ENCODE measurements at places on chromosomes 4 and X. TPM values are rescaled to one million over a fixed set of nuclear protein-coding genes. Genes with fewer than 3 reads are reported as not detected.
A peak's percentile ranks its signal among the peaks of the same experiment; 100 is the strongest.

GRCh38 chr4:82071951-82072350, 301.8 kb downstream of the HNRNPD start:
- H3K27me3 ChIP-seq, result no peaks in the 10 kb centered on the region
- no peak overlapping the region for H3K27ac ChIP-seq
- DNase-seq, result no peak

GRCh38 chr4:76061982-76062381, 12.5 kb upstream of the ART3 start:
- no peak overlapping the region for H3K4me3 ChIP-seq
- DNase-seq, result no peak
- H3K4me1 ChIP-seq, result peaks cover 20% of the 10 kb centered on the region
- no peaks in the 10 kb centered on the region for H3K27me3 ChIP-seq

Gene TLR7
- 0.07 TPM for polyA plus RNA-seq

GRCh38 chr4:156953951-156954350, 17.6 kb downstream of the PDGFC start:
- peaks cover 77% of the 10 kb centered on the region for H3K4me1 ChIP-seq
- no peaks in the 10 kb centered on the region for H3K27me3 ChIP-seq
- H3K36me3 ChIP-seq, result no peaks in the 10 kb centered on the region
- no peak overlapping the region for H3K4me3 ChIP-seq
- DNase-seq, result no peak

DNA sequence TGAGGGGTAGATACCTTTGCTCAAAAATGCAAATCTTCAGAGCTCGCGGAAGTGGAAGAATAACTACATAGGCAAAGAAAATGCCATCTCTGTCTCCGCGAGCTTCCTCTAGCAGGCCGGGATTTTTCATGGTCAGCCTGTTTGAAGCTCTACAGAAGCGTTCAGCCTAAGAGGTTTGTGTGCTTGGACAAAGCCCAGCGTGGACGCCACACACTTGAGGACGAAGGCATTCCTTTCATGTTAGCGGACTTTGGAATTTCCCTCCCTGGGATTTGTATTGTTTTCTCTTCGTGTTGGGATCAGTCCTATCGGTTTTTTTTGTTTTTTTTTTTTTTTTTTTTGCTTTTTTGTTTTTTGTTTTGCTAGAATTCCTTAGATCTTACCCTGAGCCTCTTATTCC, 53.7 kb downstream of the SMIM31 start:
- DNase-seq, result no peak
- H3K4me1 ChIP-seq, result no peaks in the 10 kb centered on the region
- H3K27me3 ChIP-seq, result no peaks in the 10 kb centered on the region
- H3K4me3 ChIP-seq, result no peak overlapping the region
- H3K27ac ChIP-seq, result no peak overlapping the region

Gene SLC4A4
- polyA plus RNA-seq, result 1.3 TPM

Gene ODAM
- 0.03 TPM for polyA plus RNA-seq

GRCh38 chrX:129318375-129318774, 204.9 kb downstream of the SMARCA1 start:
- DNase-seq, result no peak
- no peaks in the 10 kb centered on the region for H3K27me3 ChIP-seq
- no peaks in the 10 kb centered on the region for H3K36me3 ChIP-seq
- no peak overlapping the region for H3K27ac ChIP-seq
- no peaks in the 10 kb centered on the region for H3K4me1 ChIP-seq

DNA sequence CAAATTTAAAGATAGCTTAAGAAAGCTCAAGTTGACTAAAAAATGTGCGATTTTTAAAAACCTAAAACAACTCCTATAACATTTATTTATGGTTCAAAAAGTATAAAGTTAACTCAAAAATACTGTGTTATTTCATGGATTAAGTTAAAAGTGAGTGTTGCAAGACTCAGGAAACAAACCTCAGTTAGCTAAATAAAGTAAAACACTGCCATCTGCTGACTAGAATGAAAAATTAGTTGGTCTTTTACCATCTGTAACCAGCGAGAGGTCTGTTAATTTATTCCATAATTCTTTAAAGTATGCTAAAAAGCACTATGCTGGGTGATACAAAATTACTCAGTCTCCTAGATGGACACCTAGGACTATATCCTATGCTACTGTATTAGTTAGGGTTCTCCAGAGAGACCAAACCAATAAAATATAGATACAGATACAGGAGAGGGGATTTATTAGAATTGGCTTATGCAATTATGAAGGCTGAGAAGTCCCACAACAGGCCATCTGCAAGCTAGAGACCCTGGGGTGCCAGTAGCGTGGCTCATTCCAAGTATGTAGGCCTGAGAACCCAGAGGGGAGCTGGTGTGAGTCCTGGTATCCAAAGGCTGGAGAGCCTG, 4.9 kb upstream of the WDFY3 start:
- H3K4me3 ChIP-seq, result no peak overlapping the region
- H3K4me1 ChIP-seq, result peaks cover 4% of the 10 kb centered on the region
- no peak for DNase-seq
- H3K27ac ChIP-seq, result no peak overlapping the region
- H3K27me3 ChIP-seq, result no peaks in the 10 kb centered on the region
- no peaks in the 10 kb centered on the region for H3K36me3 ChIP-seq

DNA sequence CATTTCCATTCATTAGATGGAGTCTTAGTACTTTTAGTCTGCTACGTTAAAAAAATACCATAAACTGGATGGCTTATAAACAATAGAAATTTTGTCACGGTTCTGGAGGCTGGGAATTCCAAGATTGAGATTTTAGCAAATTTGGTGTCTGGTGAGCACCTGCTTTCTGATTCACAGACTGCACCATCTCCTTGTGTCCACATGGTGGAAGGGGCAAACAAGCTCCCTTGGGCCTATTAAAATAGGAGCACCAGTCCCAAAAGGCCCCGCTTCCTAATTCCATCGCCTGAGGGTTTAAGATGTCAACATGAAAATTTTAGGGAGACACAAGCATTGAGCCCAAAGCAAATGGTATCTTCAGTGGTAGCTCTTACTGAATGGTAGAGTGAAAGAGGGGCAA, 120.5 kb upstream of the MAP9 start:
- DNase-seq, result no peak
- peak overlapping the region; percentile 52 for H3K4me3 ChIP-seq

DNA sequence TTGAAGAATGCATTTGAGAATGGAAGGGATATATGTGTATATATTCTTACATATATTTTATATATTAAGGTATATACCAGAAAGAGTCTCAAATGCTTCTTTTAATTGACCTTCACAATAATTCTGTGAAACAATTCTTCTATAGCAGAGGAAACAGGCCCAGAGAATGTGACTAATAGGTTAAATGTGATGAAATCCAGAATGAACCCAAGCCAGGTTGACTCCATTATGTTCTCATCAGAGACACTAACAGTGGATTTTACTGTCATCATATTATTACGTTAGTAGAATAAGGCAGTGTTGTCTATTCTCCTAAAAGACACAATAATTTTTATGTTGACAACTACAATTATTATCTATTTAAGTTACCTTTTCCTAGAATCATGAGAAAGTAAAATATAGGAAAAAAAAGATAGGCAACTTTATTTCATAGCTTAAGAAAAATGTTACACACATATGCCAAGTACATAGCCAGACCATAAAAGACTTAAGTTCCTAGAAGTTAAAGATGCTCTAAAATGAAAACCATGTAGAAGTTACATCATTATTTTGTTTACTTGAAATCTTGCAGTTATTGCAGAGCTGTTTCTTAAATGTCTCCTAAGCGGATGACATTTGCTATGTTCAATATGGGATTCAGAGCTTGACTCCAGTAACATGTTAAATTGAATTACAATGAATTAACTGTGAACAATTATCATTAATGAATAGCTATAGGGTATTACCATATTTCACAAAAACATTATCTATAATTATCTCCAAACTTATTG, 56.2 kb upstream of the ANKRD50 start:
- no peaks in the 10 kb centered on the region for H3K27me3 ChIP-seq
- H3K27ac ChIP-seq, result no peak overlapping the region
- DNase-seq, result no peak
- H3K36me3 ChIP-seq, result no peaks in the 10 kb centered on the region
- no peak overlapping the region for H3K4me3 ChIP-seq

DNA sequence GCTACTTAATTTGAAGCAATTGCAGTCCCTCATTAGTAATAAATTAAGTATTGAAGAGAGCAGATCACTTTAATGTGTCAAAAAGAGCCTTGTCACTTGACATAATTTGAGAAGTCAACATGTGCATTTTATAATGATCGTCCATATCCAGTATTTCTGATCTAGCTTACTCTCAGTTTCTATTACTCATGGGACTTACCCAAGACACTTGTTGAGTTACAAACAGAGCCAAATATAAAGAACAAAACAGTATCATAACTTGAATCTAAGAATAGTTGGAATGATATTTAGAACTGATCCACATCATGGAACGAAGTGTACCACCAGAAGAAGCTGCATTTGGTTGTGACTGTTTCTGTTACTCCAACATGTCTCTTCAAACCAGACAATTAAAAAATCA, 54.7 kb downstream of the SLITRK4 start:
- no peak overlapping the region for H3K27ac ChIP-seq
- H3K4me1 ChIP-seq, result no peaks in the 10 kb centered on the region
- no peak overlapping the region for H3K4me3 ChIP-seq
- DNase-seq, result no peak
- H3K36me3 ChIP-seq, result no peaks in the 10 kb centered on the region

DNA sequence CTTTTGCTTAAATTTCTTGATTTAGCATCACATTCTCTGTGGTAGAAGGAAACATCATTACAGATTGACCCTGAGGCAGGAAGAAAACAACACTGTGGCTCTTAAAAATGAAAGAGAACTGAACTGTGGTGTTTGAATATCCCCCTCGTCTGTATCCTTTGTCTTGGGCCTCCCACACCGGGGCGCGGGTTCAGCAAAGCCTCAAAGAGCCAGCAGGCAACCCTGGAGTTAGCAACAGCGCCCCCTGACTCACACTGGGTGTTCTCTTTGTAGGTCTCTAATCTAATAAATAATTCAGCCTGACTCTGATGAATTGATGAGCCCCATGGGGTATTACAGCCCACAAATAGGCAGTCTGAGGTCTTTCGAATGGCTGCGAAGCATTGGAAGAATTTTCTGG, 46.1 kb upstream of the CTSO start:
- no peak overlapping the region for H3K4me3 ChIP-seq
- peak; percentile 13 for DNase-seq
- H3K27me3 ChIP-seq, result peaks cover 7% of the 10 kb centered on the region
- H3K27ac ChIP-seq, result no peak overlapping the region

- no peak for DNase-seq
- no peak overlapping the region for H3K27ac ChIP-seq
- H3K27me3 ChIP-seq, result no peaks in the 10 kb centered on the region
- no peak overlapping the region for H3K4me3 ChIP-seq
Measured at GRCh38 chr4:84673475-84674240, 90.7 kb downstream of the CDS1 start.

Gene CWH43
- not detected for polyA plus RNA-seq

DNA sequence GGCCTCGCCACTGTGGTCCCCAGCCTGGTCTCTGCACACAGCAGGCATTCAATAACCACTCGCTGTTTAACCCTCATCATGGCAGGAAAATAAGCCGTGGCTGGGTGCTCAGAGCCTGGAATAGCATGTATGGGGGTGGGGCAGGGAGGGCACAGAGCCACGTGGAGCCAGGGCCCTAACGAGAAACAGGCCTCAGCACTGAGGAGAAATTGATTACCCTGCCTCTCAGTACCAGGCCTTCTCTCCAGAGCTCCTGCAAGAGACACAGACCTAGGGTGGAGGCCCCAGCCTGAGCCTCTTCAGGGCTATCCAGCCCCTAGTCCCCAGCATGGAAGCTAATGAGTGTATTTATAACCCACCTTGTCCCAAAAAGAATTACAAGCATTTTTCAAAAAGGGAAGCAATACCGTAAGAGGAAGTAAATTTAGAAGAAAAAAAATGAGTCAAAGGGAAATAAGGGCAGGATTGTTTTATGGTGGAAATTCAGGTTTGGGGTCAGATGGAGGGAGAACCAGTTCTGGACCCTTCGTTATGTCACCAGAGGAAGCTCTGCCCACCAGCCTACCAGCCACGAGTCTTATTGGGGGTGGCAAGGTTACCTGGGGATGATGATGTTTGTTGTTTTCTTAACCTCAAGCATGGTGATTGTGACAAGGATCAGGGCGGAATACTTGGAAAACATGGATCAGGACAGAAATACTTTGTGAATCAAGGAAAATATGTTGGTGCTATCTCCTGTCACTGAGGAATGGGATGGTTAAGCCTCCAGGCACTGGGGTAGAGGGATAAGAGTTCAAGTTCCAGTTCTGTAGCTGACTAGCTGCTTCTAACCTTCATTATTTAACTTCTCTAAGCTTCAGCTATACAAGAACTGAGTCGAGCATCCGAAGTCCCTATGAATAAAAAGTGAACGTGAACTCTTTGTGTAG, 101.9 kb upstream of the RBPJ start:
- H3K27me3 ChIP-seq, result peaks cover under 1% of the 10 kb centered on the region
- no peaks in the 10 kb centered on the region for H3K36me3 ChIP-seq
- H3K4me1 ChIP-seq, result peaks cover 25% of the 10 kb centered on the region
- no peak overlapping the region for H3K4me3 ChIP-seq
- no peak overlapping the region for H3K27ac ChIP-seq
- no peak for DNase-seq

GRCh38 chr4:1666391-1666790, 17.7 kb downstream of the FAM53A start:
- no peak overlapping the region for H3K4me3 ChIP-seq
- H3K36me3 ChIP-seq, result no peaks in the 10 kb centered on the region
- no peak overlapping the region for H3K27ac ChIP-seq
- no peaks in the 10 kb centered on the region for H3K27me3 ChIP-seq
- no peaks in the 10 kb centered on the region for H3K4me1 ChIP-seq
- DNase-seq, result peak; percentile 65

Gene NDUFB11
- polyA plus RNA-seq, result 178 TPM

DNA sequence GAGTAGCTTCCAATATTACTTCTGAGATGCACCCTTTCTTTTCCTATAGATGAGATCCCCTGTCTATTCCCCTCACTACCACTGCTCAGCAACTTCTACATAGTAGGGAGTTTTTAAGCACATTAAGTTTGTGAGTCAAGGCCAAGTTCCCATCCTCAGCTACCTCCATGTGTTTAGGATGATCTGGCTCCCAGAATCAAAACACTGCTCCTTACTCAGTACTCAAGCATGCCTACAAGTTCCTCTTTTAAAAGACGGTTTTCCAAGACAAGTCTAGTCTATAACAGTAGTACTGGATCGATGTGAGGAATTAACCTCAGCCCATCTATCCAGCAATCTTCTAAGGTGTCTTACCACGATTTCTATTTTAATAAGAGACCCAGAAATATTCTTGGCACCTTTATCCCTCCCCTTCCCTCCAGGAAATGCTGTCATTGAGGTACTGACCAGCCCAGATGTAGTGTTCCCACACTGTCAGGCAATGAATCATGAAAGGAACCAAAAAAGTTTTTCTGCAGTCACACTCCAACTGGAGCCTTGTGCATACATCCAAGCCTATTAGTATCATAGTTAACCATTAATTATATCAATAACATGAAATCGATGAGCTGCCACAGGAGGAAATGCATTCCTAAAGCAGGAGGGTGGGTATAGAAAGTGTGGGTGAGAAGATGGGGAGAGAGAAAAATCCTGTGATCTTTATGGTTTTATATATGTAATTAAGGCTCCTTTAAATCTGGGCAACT, 29.6 kb downstream of the AREG start:
- H3K27ac ChIP-seq, result no peak overlapping the region
- H3K27me3 ChIP-seq, result no peaks in the 10 kb centered on the region
- DNase-seq, result no peak
- H3K4me1 ChIP-seq, result peaks cover 9% of the 10 kb centered on the region

Data from heart right ventricle (tissue), 16 donors.